Right atrium auricular region (tissue), 2 donors: ENCODE measurements at places on chromosomes 7 and 10.

DNA sequence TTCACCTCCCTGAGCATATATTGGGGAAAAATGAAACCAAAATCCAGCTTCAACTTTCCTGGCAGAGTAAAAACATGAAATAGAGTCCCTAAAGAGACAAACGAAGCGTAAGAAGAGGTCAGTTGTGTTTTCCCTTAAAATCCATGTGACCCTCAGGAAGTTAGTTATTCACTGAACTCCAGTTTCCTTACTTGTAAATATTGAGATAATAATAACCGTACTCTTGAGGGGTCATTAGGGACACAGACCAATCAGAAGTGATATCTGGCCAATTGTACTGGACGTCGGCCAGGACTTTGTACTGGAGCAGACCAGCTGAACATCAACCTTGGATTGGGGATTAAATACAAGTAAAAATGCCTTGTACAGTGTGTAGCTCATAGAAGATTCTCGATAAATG lies 167.0 kb downstream of the GATA3 start:
- no peak for DNase-seq

GRCh38 chr7:81725812-81726127 lies 44.1 kb downstream of the HGF start:
- DNase-seq, result no peak

DNA sequence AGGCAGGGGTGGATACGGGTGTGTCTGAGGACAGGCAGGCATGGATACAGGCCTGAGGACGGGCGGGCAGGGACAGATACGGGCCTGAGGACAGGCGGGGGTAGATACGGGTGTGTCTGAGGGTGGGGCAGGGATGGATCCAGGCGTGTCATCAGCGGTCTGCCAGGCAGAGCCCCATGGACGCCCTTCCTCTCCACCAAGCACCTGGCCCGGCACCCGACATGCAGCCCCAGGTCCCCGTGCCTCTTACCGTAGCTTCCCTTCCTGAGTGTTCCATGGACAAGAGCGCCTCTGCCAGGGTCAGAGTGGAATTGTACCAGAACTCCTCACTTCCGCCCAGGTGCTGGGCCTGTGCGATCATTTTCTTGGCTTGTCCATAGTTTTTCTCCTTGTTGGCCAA lies 74.6 kb upstream of the NKX6-2 start:
- DNase-seq, result no peak

DNA sequence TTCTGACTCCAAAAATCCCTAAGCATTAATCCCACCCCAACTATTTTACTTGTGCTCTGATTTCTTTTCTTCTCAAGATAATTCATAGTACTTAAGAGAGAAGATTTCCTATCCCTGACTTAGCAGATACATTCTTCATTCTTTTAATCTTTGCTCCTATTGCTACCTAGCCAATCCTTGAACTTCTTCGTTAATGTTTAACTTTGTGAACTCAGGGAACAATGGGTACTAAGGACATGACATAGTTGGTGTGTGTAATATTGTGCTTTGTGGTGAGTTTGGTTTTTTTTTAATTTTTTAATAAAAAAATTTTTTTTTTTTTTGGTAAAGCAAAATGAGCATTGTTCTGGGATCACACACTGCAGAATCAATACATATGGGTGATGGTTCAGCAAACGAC lies 166.2 kb downstream of the CHCHD3 start:
- no peak for DNase-seq

DNA sequence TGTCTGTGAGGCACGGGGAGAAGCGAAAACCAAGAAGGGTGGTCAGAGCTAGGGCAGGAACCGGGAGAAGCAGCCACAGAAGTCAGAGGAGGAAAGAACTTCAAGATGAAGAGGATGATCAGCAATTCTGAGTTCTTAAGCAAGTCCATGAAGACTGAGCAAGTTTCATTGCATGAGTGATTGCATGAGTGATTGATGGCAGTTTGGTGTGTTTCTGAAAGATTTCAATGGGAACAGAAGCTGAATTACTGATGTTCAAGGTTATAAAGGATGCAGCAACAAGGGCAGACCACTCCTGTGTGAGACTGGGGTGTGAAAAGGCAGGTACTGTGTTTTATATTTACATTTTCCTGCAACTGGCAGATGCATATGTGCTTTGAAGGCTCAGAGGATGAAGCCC lies 35.4 kb downstream of the CCNY start:
- no peak for DNase-seq

DNA sequence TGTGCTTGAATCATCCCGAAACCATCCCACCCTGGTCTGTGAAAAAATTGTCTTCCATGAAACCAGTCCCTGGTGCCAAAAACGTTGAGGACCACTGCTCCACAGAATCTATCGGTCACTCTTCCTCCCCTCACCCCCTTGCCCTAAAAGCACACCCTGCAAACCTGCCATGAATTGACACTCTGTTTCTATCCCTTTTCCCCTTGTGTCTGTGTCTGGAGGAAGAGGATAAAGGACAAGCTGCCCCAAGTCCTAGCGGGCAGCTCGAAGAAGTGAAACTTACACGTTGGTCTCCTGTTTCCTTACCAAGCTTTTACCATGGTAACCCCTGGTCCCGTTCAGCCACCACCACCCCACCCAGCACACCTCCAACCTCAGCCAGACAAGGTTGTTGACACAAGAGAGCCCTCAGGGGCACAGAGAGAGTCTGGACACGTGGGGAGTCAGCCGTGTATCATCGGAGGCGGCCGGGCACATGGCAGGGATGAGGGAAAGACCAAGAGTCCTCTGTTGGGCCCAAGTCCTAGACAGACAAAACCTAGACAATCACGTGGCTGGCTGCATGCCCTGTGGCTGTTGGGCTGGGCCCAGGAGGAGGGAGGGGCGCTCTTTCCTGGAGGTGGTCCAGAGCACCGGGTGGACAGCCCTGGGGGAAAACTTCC lies 784 bp upstream of the SERPINE1 start:
- peak; percentile 81 for DNase-seq

- no peak for DNase-seq
These were observed 331.3 kb downstream of the PLXNA4 start for GRCh38 chr7:132244903-132245480.

GRCh38 chr10:49330127-49330665 lies 31.2 kb downstream of the C10orf71 start:
- peak; percentile 18 for DNase-seq

DNA sequence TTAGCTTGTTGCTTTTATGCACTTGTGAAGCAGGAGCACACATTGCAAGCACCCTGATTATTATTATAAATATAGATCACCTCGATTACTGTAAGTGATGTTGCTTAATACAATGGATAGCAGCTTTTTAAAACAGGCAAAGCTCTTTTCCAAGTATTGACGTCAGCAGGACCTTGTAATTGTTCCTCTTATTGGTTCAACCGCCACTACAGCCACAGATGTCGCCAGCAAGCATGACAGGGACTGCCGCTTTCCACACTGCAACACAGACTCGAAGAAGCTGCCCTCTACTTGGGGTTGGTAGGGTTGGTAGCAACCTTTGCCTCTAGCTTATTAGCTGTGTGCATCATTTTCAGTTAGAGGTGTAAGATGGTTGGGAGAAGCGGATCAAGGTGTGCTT lies 167.6 kb downstream of the ZNF365 start:
- DNase-seq, result no peak
